A549 (cell line): ENCODE measurements at places on chromosomes 2 and 18.
A peak's percentile ranks its signal among the peaks of the same experiment; 100 is the strongest.

- no peak for DNase-seq
Measured at GRCh38 chr2:70987386-70987785, 7.3 kb downstream of the TEX261 start.

GRCh38 chr2:207848545-207848928 is 78.8 kb upstream of the FZD5 start:
- DNase-seq: no peak

DNA sequence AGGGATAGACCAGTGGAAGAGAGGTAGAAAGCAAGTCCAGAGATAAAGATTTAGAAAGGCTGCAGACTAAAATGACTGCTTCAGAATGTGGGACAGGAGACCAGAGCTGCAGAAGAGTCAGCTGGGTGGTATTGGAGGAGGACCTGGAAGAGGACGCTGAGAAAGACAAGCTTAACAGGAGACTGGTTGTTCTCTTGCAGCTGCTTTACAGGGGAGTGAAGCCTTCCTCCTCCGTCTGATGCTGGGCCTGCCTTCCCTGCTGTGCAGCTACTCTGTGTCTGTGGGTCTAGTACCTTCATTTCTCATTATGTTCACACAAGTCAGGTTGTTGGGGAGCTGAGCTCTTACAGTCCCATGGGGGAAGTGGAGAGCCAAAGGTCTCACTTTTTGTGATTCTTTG is 35.7 kb downstream of the SPATS2L start:
- no peak for DNase-seq

DNA sequence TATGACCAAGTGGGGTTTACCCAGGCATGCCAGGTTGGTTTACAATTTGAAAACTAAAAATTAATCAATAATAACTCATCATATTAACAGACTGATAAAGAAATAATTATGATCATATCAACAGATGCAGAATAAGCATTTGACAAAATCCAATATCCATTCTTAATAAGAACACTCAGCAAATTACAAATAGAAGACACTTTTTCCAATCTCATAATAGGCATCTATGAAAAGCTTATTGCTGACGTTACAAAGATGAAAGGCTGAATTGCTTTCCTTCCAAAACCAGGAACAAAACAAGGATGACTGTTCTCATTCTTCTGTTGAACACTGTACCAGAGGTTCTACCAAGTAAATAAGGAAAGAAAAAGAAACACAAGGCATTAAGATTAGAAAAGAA is 55.1 kb upstream of the C2orf15 start:
- DNase-seq: no peak

DNA sequence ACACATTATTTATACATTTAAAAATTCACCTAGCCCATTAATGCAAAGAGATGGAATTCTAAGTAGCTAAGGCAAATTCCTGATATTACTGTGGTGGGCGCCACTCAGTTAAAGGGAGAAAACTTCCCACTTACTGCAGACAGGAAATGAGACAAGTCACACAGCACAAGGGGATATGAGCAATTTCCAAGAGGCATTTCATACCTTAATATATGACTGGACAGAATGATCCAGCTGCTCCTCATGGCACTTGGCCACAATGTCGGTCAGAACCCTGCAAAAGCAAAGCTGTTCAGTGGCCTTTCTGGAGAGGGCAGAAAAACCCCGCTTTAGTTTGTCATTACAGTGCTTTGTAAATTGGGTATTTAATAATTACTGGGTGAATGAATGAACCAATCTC is 121.4 kb upstream of the CCDC195 start:
- DNase-seq: no peak

- no peak for DNase-seq
Measured at GRCh38 chr2:109187711-109188495, 58.9 kb downstream of the SH3RF3 start.

DNA sequence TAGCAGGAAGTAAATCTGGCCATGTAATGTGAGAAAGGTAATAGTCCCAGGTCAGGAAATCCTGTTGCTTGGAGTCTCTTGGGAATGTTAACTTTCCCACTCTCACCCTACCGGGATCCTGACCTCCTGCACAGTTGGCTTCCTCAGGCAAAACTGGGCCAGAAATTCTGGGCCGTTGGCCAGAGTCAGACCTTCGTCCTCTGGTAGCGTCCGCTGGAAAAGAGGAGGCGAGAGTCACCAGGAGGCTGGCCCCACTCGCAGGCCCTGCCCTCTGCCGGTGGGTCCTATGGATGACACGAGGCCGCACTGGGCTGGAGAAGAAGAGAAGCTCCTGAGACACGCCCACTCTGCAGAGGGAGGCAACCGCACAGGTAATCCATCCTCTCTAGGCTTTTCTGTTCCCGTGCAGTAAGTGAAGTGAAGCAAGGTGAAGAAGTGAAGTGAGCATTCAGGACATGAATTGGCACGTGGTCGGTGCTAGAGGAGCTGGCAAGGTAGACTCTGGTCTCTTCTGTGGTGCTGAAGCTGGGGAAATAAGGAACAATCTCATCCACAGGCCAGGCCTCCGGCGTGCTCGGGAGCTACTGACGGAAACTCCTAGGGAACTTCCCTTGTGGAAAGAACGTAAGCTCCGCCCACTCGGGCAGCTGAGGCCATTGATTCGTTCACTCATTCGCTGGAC is 182.7 kb upstream of the GLI2 start:
- peak; percentile 78 for DNase-seq

DNA sequence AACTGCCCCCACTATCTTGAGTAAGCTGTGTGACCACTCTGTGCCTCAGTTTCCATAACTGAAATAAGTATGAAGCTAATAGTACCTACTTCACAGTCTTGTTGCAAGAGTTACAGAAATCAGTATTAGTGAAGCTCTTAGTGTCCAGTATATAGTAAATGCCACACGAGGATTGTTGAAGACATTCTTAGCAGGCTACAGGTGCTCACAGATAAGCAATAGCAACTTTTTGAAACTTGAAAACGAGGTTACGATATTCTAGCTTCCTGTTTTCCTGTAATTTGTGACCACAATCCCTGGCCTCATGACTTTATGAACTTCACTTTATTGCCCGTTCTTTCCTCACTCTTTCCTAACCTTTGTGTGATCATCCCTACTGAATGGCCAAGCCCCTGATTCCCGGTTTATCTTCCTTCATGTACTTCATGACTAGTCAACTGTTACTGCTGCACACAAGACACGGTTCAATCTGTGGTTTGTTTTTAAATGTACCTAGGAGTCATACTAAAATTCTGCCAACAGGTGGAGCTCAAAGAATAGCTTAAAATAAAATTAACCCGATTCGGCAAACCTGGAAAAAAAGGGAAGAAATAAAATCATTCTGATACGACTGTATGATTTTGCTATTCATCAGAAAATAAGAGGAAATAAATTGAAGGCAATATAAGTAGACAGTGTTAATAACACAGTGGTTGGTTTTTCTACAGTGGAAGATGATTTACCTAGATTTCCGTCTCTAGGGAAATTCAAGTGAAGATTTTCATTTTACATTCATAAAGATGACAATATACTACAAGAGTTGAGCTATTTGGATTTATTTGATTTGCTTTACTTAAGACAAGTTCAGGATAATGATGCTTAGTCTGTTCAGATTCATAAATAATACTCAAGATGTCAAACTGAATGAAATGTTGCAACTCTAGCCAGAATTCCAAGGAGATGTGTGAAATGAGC is 38.1 kb upstream of the STAT1 start:
- no peak for DNase-seq

DNA sequence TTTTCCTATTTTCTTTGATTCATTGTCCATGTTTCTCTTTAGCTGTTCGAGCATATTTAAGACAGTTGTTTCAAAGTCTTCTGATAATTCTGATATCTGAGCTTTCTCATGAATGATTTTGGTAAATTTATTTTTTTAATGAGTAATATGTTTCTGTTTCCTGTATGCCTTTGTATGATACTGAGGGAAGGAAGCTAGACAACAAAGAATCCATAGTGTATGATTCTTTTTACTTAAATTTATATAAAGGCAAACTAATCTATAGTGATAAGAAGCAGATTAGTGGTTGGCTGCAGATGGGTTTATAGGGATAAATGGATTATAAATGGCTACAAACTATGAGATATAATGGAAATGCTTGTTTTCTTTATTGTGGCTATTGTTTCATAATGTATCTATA is 352.7 kb upstream of the CDH2 start:
- DNase-seq: no peak
